ENCODE measurements at places on chromosomes 3 and 15.

DNA sequence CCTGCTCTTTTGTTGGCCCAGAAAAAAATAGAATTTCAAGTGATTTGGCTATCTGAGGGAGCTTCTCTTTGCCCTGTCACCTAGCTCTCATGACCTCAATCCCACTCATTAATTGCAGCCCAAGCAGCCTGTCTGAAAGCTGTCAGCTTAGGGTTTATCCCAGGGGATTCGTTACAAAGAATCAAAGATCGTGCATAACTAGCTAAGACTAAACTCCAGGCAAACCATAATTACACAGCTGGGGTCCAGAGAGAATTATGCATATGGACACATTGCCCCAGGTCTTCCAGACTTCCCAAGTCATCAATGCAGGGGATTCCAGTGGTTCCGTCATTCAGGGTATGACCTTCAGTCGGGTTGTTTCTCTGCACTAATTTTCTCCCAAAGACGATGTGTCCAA lies 91.6 kb upstream of the CBLB start:
- DNase-seq = no peak

DNA sequence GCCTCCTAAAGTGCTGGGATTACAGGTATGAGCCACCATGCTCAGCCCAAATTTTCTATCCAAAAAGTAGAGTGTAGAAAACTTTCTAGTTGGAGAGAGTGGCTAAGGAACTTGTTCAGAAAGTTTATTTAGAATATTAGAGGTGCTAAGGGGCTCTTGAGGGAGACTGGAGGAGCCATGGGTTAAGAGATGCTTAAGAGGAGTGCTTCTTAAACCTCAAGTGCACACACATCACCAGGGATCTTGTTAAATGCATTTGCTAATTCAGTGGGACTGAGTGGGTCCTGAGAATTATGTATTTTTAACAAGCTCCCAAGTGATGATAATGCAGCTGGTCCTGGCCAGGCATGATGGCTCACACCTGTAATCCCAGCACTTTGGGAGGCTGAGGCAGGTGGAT lies 29.7 kb upstream of the SLMAP start:
- no peak for DNase-seq

- no peak for DNase-seq
These were observed 44.7 kb downstream of the IFT57 start for GRCh38 chr3:108177536-108177935.

DNA sequence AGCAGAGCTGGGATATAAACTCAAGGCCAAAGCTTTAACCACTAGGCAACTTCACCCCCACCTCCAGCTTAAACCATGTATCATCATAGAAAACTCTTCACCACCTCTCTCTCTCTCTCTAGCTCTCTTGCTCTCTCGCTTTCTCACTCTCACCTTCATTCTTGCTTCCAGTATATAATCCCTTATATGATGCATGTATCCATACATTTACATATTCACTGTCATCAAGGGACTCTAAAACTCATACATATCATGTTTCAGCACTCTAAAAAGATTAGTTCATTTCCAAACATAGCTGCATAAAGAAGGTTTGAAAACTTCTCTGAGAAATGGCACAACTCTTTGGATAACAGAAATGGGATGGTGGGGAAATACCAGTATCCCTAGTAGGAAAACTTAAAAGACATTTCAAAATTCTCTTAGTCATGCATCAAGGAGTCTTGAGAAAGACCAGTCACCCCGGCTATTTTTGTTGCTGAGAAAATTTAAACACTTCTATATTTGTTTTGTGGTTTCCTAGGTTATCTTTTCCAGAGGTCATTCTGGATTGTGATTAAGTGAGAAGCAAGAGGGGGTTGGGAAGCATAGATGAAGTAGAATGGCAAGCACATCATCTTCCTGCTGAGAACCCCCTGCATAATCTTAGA lies 447.8 kb upstream of the THBS1 start:
- no peak for DNase-seq

DNA sequence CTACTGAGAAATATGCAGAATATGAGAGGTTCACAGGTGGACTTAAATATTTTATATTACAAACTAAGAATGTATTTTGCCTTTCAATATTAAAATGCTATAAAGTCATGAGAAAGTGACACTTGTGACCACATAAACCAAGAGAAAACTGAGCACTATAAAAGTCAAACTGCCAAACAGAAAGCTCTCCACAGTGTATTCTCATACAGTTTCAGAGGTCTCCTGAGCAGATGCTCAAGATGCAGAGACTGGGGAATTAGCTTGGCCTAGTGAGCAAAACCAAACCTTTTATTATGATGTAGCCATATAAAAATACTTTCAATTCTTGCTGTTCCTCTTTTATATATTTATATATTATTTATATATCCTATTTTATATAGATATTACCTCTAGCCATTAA lies 227.8 kb downstream of the TBC1D5 start:
- DNase-seq = no peak

DNA sequence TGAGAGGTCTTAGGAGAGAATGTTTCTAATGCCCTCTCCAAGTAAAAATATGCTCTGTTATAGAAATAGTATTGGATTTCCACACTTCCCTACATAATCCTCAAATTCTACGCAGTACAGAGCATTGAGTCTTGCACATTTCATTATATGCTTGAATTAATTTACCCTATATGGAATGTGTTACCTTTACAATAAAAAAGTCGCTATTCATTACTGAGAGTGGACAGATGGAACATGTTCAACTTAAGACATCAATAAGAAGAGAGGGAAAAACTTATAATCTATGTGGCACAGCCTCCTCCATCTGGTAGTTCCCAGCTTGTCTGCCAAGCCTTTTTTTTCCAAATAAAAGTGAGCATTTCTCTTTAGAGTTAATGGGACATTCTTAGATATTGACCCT lies 417.9 kb downstream of the MECOM start:
- no peak for DNase-seq

DNA sequence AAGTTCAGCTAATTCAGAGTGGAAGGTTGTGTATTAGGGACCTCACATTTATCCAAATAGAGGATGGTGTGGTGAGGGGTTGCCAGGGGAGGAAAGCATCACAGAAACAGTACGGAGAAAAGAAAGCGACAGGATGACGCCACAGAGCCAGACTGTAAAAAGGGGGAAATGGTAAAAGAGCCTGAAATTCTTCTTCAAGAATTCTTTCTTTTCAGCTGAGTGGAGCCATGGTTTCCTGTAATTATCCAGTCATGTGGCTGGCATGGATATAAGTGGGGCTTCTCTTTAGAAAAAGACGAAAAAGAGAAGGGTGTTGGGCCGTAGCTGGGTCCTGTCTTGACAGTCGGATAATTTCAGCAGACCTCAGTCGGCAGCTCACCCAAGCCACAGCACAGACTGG lies 24.5 kb upstream of the PSMD6 start:
- DNase-seq = no peak

- no peak for DNase-seq
These were observed 2.3 kb downstream of the INKA1 start for GRCh38 chr3:49805367-49805782.

- no peak for DNase-seq
These were observed 11.8 kb downstream of the PARP15 start for GRCh38 chr3:122589297-122589696.

DNA sequence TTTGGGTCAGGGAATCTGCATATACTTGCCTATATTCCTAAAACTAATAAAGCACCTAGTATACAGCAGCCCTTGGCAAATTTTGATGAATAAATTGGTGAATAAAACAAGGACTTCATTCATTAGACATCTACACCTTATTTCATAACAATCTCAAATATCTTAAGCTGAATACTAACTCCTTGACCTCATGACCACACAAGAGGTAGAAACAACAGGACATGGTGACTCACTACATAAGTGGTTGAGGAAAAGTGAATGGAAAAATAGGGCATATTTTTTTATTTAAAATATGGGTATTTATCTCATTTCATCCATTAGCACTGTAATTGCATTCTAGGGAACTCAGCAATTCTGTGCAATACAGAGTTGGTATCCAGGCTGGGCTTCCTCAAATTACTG lies 7.8 kb upstream of the STAC start:
- no peak for DNase-seq

DNA sequence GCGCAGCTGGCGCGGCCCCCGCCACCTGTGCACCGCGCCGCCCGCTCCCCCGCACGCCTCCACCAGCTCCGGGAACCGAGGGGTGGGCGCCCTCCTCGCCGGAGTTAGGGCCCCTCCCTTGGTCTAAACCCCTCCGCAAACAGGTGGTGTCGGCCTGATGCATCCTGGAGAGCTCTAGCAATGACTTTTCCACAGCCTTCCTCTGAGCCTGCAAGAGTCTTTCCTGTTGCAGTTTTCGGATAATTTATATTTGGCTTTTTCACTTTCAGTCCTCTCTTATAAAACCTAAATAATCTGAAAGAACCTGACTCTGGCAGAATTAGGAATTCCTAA lies 334 bp upstream of the IGSF11 start:
- DNase-seq = no peak

- no peak for DNase-seq
These were observed 150.5 kb downstream of the MECOM start for GRCh38 chr3:169512991-169513390.
